ENCODE measurements at places on chromosomes 12 and 14. TPM values are rescaled to one million over a fixed set of nuclear protein-coding genes. Genes with fewer than 3 reads are reported as not detected.

DNA sequence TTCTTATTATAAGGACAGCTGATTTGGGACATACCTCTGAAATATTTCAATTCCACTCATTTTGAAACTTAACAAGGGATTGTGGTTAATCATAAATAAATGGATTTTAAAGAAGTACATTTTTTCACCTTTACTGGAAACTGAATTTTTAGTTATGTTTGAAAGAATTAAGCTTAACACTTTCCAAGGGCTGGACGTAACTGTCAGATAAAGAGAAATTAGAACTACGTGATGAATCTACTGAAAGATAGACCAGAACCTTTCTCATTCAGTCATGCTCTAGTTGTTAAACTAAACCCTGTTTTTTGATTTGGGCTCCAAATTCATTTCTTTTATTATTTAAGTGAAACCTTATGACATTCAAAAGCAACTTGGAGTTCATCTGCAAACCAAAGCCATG, 1892.1 kb upstream of the SEL1L start:
- DNase-seq: no peak

DNA sequence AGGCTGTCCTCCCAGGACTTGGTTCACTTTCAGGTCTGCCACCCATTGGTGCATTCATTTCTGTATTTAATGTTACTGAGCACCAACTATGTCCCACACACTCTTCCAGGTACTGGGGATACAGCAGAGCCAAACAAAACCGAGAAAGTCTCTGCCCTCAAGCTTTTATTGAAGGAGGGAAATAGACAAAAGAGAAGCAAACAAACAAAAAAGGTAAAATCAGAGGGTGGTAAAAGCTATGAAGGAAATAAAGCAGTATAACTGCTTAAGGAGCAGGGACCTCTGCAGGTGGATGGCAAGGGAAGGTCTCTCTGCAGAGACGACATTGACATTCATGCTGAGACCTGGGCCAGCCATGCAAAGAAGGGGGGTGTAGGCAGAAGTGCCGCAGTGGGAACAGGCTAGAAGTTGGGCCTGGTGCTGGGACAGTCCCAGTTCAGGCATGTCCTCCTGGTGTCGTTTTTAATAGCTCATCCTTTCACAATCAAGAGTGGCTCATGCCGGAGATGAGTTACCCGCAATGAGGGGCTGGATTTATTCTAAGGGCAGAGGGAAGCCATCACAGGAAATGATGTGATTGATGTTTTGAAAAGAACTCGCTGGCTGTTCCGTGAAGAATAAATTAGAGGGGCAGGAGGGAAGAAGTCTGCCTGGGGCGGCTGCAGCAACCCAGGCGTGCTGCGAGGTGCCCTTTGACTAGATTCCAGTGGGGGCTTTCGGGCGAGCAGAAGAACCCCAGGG, 72.8 kb downstream of the IRF2BPL start:
- no peak for DNase-seq

DNA sequence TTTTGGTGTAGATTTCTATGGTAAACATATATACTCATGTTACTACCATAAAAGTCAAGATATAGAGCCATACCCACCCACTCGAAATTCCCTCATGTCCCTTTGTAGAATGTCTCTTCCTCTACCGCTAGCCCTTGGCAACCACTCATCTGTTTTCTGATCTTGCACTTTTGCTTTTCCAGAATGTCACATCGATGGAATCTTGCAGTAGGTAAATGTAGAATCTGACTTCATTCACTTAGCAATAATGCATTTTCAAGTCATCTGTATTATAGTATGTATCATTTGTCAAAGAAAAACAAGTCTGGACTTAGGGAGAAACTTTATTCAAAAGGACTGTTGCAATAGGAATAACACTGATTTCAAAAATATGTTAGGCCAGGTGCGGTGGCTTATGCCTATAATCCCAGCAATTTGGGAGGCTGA, 19.3 kb upstream of the CLEC2D start:
- no peak for DNase-seq

GRCh38 chr12:131091413-131091975, 137.8 kb downstream of the ADGRD1 start:
- no peak for DNase-seq

DNA sequence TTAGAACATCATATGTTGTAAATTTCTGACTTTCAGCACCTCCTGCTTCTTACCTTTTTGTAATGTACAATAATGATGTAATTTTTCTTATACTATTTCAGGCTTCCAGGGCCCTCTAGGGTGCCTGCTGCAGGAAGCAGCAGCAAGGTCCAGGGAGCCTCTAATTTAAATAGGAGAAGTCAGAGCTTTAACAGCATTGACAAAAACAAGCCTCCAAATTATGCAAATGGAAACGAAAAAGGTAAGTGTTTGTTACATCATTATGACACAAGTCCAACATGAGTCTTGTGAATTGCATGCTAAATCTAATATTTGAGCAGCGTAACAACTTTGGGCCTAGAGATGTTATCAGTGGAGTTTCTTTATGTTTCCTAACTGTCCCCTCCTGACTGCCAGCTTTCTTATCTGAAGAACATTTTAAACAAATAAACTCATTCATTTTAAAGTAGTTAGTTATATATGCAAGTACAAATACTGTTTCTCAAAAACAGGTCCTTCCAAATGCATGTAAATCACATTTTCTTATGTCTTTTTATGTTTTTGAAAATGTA, 167.6 kb downstream of the NAV3 start:
- DNase-seq: no peak

DNA sequence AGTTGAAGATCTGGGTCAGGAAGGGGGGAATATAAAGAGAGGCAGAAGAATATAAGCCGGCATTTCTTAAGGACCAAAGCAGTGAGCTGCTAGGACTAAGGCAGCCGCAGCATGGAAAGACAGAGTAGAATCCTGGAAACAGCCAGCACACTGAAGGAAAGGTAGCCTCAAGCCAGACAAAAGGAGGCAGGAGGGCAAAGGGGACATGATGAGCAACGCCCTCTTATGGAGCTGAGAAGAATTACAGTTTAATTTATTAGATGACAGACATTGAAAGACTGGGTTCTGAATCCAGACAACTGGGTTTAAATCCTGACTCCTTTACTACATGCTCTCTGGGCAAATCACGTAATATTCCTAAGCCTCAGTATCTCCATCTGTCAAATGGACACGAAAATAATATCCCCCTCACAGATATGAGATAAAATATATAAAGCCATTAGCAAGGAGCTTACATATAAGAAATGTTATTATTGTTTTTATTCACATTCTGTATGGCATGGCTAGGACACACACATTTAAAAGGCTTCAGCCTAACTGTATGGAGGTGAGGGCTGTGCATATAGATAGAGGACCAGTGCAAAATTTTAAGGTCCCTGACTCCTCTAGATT, 8.1 kb upstream of the PCED1B start:
- no peak for DNase-seq

GRCh38 chr14:99063620-99064225, 208.3 kb downstream of the BCL11B start:
- no peak for DNase-seq

- no peak for DNase-seq
Measured at GRCh38 chr14:76977793-76978720, 50.5 kb downstream of the IRF2BPL start.

DNA sequence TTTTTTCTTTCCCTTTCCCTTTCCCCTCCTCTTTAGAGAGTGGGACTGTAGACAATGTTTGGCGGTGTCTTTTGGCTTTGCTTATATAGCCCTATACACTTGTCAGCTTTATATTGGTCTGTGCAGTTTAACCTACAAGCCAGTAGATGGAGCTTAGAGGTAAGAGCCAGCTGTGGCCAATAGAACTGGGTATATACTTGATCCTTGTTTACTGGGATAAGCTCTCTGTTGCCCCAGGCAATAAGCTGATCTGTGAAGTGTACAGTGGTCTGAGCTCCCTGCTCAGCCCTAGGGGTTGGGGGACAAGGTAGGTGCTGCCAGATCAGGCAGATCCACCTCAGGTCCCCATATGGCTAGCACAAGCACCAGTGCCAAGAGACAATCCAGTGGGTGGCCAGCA, 434.1 kb downstream of the NOVA1 start:
- DNase-seq: no peak

DNA sequence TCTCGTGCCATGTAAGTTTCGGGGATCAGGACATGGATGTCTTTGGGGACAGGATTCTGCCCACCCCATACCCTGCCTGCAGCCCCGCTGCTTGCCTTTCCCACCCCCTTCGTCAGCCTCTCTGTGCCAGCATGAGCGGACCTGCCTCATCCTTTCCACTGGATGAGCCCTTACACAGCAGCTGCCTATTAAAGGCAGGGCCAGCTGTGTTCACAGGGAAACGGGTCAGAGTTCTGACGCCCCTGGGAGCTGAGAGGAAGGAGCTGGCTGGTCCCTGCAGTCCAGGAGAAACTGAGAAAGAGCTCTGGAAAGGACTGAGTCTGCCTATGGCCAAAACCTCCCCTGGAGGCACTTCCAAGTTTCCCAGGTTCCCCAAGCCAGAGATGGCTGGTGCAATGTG, 83.5 kb upstream of the NCOR2 start:
- no peak for DNase-seq

INHBC gene
- 0.31 TPM for total RNA-seq

KRT86 gene
- total RNA-seq: not detected

Measured in mesothelial cell of epicardium (in vitro differentiated cells).